ENCODE measurements at places on chromosomes 13 and 19. TPM values are rescaled to one million over a fixed set of nuclear protein-coding genes. Genes with fewer than 3 reads are reported as not detected.

GRCh38 chr13:56864451-56864850 lies 276.3 kb upstream of the PRR20A start:
- H3K36me3 ChIP-seq = no peaks in the 10 kb centered on the region
- no peak overlapping the region for H3K4me3 ChIP-seq
- DNase-seq = no peak
- no peaks in the 10 kb centered on the region for H3K27me3 ChIP-seq
- H3K27ac ChIP-seq = no peak overlapping the region
- no peaks in the 10 kb centered on the region for H3K4me1 ChIP-seq

DNA sequence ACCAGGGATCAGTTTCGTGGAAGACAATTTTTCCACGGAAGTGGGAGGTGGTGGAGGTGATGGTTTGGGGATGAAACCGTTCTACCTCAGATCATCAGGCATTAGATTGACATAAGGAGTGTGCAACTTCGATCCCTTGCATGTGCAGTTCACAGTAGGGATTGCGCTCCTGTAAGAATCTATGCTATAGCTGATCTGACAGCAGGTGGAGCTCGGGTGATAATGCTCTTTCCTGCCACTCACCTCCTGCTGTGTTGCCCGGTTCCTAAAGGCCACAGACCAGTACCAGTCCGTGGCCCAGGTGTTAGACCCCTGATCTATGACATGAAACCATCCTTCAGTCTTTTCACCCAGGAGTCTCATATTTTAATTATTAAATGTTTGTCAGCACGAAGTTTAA lies 4.0 kb downstream of the ZNF302 start:
- no peaks in the 10 kb centered on the region for H3K27me3 ChIP-seq
- H3K4me3 ChIP-seq = no peak overlapping the region
- no peak overlapping the region for H3K27ac ChIP-seq
- no peak for DNase-seq

DNA sequence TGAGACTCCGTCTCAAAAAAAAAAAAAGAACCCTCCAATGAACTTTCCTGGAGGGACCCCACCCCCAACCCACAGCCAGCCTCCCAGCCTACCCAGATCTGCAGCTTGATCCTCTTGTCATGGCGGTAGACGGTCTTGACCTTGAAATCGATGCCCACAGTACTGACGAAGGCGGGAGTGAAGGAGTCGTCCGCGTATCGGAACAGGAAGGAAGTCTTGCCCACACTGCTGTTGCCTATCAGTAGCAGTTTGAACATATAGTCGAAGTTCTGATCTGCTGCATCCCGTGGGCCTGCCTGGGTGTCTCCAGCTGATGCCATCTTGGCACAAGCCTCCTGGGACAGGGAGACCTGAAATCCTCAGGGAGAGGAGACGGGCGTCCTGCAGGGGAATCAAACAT lies 2.4 kb downstream of the RAB3D start:
- H3K36me3 ChIP-seq = peaks cover 5% of the 10 kb centered on the region

The CYP4F8 gene
- total RNA-seq = not detected

The ATP1A3 gene
- total RNA-seq = under 0.01 TPM

The PSG4 gene
- 0.17 TPM for total RNA-seq

DNA sequence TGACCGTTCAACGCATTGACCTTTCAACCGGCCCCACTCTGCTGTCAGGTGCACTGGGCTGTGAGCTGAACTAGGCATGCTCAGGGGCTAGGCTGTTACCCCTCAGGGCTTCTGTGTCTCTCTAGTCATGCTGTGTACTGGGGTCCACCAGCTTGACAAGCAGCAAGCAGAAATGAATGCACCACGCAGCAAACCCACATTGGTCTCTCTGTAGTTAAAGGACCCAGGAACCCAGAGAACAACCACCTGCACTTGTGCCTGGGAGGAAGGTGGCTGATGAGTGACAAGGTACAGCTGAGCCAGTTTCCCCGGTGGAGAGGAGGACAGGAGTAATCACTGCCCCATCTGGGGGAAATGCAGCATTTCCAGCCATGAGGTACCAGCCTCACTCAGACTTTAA lies 159.9 kb downstream of the USP12 start:
- no peak overlapping the region for H3K27ac ChIP-seq
- peaks cover 5% of the 10 kb centered on the region for H3K4me1 ChIP-seq
- DNase-seq = no peak
- no peak overlapping the region for H3K4me3 ChIP-seq

The PSG1 gene
- 0.51 TPM for total RNA-seq

GRCh38 chr19:43778651-43779050 lies 2.1 kb downstream of the KCNN4 start:
- no peaks in the 10 kb centered on the region for H3K36me3 ChIP-seq
- no peaks in the 10 kb centered on the region for H3K27me3 ChIP-seq
- no peak for DNase-seq
- no peak overlapping the region for H3K4me3 ChIP-seq
- peaks cover 8% of the 10 kb centered on the region for H3K4me1 ChIP-seq

DNA sequence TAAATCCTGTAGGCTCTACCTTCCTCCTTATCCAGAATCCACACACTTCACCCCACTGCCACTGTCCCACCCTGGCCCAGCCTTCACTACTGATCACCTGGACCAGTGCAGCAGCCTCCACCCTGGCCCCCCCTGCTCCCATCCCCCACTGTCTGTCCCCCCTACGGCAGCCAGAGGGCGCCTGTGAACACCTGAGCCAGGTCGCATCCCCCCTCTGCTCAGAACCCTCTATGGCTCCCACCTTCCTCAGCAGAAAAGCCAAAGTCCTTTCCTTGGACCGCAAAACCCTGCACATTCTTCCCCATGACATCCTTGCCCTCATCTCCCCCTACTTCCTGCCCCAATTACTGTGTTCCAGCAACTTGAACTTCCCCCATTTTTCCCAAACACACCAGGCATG lies 20.6 kb downstream of the ELAVL3 start:
- H3K27me3 ChIP-seq = no peaks in the 10 kb centered on the region
- no peaks in the 10 kb centered on the region for H3K4me1 ChIP-seq
- DNase-seq = no peak
- H3K4me3 ChIP-seq = no peak overlapping the region
- H3K27ac ChIP-seq = no peak overlapping the region
- H3K36me3 ChIP-seq = no peaks in the 10 kb centered on the region

The SAE1 gene
- total RNA-seq = 97.9 TPM
